Dorsolateral prefrontal cortex (tissue), 122 donors: ENCODE measurements at places on chromosomes 4 and X. TPM values are rescaled to one million over a fixed set of nuclear protein-coding genes. Genes with fewer than 3 reads are reported as not detected.

Gene HAND2
- not detected for total RNA-seq

Gene GAB1
- 87.5 TPM for total RNA-seq

Gene UNC5C
- 30.7 TPM for total RNA-seq

Gene S100G
- not detected for total RNA-seq

Gene ANOS1
- total RNA-seq = 11.0 TPM

Gene HMGN5
- total RNA-seq = 6.6 TPM

Gene CXCL1
- 2.0 TPM for total RNA-seq

Gene ASB9
- not detected for total RNA-seq

Gene POF1B
- not detected for total RNA-seq

Gene TEX13B
- not detected for total RNA-seq

Gene BMPR1B
- total RNA-seq = 31.5 TPM

Gene PDZD4
- total RNA-seq = 407 TPM
